NCI-H187 treated with DMSO at 0.1 percent for 48 hours (cell line): ENCODE measurements at places on chromosomes 4 and X.

DNA sequence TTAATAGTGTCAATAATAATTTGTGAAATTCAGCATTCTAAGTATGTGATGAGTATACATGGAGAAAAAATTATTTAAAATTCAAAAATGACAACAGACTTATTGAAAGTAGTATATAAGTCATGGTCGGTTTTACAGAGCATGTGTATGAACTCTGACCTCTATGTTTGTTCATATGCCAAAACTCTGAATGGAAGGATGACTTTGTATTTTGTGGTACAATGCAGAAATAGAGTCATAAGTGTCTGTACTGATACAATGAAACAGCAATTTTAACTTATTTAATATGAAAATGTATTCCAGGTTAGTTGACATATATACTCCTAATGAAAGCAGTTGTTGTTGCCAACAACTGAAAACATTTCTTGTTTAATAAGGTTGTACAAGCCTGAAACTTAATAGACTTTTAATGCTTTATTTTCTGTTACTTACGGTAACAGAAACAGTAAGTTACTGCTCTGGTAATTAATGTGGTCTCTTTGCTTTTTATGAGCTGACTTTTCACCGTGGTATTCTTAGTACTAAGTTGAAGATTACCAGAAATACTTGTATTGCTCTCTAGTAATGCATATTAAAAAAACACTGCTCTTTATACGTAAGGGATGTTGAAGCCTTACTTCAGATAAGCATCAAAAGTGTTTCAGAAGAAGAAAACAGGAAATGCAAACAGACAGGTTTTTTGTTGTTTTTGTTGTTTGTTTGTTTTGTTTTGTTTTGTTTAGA is 1.9 kb downstream of the UBE2K start:
- no peak for DNase-seq

DNA sequence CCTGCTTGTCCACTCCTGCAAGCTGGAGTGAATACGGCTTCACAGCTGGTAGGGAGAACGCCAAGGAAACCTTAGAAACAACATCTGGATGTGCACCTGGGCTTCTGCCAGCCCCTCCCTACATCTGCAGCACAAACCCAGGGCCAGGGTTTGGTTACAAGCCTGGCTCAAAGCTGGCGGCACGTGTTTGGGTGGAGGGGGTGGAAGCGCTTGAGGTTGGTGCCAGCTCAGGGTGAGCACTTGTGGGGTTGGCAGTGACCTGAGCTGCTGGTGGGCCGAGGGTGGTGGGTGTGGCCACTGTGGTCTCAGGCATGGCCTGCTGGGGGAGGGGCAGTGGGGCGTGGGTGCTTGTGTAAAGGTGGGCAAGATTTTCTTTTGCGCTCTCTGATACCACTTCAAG is 15.6 kb downstream of the ELF4 start:
- no peak for DNase-seq

- DNase-seq, result no peak
Observed at GRCh38 chr4:100391863-100392262, 126.0 kb downstream of the EMCN start.

- no peak for DNase-seq
Observed at GRCh38 chr4:32455231-32455630, 1735.1 kb downstream of the PCDH7 start.

DNA sequence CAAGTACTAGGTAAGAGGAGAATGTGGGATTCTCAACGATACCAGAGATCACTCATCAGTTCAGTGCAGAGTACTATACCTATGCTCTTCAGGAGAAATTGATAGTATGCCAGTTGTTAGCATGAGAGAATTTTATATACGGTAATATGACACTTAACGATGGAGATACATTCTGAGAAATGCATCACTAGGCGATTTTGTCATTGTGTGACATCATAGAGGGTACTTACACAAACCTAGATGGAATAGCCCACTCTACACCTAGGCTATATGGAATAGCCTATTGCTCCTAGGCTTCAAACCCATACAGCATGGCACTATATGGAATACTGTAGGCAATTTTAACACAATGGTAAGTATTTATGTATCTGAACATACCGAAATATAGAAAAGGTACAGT is 140.2 kb downstream of the SLIT2 start:
- DNase-seq, result no peak

DNA sequence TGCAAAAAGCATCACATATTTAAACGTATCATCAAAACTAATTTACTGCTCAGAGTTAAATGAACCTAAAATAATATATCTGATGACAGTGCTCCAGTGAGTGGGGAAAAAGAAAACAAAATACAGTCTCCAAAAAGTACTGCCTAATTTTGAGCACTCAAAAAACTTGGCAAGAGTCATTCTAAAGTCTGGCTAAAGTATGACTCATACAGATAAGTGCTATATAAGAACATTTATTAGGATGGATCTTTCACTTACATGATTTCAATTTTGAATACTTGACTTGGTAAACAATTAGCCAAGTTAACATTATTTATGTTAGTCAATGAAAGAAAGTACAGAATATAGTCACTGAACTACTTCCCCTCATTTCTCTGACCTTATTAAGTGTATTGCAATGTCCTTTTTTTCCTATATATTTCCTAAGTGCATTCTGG is 27.2 kb downstream of the FBXO8 start:
- DNase-seq, result no peak

DNA sequence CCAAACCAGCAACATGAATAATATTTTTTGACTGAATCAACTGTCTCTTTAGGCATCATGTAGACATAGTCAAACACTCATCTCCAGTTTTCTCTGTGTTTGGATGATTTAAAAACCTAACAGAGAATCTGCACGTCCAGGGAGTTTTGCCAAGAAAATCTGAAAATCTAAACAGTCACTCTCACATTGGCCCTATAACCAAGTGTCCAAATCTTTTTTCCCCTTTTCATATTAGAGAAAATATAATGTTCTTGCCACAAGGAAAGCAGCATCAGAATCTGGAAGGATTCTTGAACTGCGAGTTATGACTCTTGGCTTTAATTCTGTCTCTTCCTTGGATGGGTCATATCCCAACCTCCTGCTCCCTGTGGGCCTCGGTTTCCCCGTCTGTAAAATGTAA is 8.8 kb upstream of the CHRDL1 start:
- DNase-seq, result no peak
